Stimulated activated CD8-positive, alpha-beta memory T cell treated with anti-CD3 and anti-CD28 coated beads, Interleukin-15, amount 100 ng/mL, for 1 hour (primary cell): ENCODE measurements at places on chromosomes 2 and 18.

DNA sequence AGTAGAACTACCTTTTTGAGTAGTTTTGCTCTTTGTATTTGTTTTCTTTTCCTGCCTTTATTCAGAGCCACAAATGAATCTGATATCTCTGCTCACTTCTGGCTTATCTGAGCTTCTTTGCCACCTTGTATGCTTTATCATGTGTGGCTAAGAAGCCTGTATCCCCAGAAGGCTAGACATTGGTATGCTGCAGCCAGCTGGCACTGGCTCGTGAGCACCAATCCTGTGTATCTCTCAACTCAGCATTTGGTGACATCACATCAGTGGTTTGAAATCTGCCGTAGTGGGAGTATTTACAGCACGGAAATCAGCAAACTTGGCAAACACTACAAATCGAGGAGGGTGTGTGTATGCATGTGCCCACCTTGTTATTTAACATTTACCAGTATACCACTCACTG is 183.7 kb upstream of the LHCGR start:
- DNase-seq, result no peak

DNA sequence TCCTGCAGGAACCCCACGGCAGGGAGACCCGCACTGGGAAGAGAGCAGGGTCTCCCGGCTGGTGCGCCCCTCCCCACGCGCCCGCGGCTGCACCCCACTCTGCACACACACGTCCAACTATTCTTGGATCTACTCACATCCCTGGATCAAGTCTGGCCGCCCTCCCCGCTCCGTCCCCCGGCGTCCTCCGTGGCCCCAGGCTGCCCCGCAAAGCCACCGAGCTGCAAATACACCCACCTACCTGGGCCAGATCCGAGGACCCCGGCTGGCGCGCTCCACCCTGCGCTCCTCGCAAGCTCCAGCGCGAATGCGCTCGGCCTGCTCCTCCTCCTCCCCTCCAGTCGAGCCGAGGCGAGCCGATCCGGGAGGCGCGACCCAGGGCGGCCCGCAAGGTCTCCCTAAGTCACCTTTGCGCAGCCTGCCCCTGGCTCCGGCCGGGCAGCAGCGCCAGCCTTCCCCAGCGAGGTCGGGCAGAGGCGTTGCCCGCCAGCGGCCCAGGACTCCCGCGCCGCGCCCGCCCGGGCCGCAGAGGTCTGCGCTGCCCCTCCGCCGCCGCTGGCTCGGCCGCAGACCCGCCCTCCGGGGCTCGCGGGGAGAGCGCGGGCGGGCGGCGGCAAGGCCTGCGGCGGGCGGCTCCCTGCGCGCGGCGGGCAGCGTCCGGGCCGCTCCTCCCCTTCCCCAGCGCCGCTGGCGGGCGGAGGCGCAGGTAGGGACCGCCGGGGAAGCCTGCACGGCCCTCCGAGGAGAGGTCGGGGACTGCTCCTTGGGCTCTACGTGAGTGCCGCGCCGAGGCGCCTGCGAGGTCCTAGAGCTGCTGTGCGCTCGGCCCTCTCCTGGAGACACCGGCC is 126.0 kb downstream of the OSBPL1A start:
- DNase-seq, result no peak

GRCh38 chr2:61775956-61776570 is 77.8 kb downstream of the FAM161A start:
- DNase-seq, result no peak

GRCh38 chr2:430291-431040 is 142.6 kb upstream of the ALKAL2 start:
- no peak for DNase-seq

DNA sequence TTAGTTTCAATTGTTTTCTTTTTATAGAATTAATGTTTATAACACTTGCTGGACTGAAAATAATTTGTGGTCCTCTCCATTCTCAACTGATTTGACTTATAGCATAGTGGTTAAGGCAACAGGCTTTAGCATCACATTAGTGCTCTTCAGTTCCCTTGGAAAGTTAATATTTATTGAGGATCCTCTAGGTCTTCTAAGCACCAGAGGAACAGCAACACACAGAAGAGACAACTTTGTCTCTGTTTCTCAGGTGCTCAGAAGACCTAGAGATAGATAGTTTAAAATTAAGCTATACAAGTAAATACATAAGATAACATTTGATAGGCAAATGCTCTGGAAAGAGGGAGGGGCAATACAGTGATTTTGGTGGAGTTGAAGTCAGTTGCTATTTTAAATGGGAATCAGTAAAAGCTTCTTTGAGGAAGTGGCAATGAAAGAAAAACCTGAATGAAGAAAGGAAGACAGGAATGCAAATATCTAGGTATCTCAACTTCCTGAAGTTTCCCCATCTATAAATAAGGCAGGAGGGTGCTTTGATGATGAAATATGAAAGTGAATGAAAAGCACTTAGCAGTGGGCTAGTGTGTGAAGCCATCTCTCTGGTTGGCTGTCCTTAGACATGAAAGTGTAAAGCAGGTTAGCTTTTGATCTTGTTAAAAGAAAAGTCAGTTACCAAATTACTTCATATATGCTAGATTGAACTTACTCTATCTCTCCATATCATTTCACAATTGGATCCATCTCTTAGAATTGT is 7.9 kb downstream of the NEUROD1 start:
- no peak for DNase-seq

DNA sequence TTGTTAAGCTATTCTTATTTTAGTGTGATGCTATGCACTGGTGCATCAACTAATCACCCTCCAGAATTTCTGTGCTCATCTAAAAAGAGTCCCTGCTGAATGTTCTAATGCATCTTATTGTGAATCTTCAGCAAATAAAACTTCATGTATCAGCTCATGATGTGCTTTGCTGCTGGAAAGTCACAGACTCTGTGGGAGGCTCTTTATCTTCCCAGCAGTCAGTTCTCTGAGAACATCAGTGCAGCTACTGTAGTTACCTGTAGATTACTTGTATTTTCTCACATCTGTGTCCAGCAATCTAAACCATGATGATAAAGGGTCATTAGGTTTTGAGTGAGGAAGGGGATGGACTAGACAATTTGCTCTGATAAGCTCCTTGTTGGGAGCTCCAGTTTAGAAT is 141.6 kb upstream of the SP3 start:
- no peak for DNase-seq

GRCh38 chr2:104434966-104435365 is 418.9 kb upstream of the POU3F3 start:
- no peak for DNase-seq

DNA sequence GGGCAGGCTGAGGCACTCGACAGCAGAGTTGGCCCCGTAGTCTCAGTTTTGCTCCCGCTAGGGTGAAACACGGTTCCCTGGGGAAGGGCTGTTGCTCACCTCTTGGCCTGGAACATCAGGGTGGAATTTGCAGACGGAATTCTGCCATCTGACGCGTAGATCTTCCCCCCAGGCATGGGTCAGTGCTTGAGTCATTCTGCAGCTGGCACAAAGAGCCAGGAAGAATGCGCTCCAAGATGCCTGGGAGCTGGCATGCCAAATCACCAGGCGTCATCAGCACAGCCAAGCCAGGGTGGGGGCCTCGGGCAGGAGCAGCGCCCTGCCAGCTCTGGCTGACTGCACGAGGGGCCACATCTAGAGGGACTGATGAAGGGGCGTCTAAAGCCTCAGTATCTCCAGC is 42.7 kb downstream of the ODC1 start:
- no peak for DNase-seq

- DNase-seq, result no peak
Observed at GRCh38 chr18:26017929-26018328, 72.5 kb downstream of the SS18 start.

- DNase-seq, result no peak
Observed at GRCh38 chr18:805008-805754, 6.9 kb downstream of the YES1 start.

- DNase-seq, result no peak
Observed at GRCh38 chr2:141490886-141491285, 639.9 kb downstream of the LRP1B start.

DNA sequence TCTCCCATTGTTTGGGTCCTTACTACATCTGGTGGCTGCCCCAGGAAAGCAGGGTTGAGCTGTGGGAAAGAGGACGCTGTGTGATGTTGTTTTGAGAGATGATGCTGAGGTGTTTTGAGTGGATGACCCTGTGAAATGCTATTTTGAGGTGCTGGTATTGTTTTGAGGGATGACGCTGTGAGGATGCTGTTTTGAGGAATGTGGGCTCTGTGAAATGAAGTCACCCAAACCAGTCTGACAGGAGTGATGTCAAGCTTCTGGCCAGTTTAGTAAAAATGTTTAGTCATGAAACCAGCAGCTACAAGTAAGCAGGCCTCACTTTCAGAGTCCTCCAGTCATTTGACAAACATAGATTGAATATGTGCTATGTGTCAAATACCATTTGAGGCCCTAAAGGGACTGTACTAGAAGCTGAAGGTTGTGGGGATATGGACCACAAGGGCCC is 16.1 kb upstream of the PUM2 start:
- no peak for DNase-seq

DNA sequence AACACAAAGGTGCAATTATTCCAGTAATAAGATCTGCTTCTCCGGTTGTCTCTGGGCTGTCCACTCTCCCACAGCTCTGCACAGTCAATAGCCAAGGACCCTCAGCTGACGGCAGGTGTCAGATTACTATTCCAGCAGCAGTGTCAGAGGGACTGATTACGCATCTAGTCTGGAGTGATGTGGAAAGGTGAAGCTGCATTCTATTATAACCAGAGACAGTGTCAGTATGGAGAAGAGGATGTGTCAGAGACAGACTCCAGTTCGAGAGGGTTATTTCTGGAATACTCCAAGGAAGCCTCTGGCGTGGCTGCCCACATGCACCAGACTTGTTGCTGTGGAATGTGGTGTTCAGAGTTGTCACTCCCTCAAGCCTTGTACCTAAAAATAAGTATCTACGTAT is 163.6 kb upstream of the TMEM200C start:
- DNase-seq, result no peak

DNA sequence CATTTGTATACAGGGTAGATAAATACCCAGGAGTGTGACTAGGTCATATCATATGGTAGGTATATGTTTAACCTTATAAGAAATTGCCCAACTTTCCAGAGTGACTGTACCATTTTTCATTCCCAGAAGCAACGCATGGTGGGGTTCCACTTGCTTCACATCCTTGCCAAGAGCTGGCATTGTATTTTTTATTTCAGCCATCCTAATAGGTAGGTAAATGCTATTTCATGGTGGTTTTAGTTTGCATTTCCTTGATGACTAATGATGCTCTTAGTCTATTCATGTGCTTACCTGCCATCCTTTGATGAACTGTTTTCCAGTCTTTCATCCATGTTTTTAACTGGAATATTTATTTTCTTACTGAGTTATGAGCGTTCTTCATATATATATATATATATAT is 51.9 kb downstream of the MAP4K3 start:
- DNase-seq, result no peak

DNA sequence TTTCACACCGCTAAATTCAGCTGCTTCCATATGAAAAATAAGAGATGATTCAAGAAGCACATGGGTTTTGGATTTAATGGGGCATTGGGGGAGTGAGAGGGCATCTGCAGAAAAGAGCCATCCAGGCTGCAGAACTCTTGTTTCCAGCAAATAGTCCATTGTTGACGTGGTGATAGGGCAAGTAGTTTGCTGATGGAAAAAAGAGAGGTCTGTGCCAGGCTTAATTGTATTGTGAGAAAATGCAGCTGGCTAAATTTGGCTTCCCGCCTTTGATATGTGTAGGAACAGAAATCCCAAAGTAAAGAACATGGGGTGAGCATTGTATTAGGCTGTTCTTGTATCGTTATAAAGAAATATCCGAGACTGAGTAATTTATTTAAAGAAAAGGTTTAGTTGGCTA is 199.5 kb downstream of the SETBP1 start:
- no peak for DNase-seq

GRCh38 chr18:40347261-40347660 is 1607.8 kb upstream of the PIK3C3 start:
- no peak for DNase-seq
